Stimulated activated CD4-positive, alpha-beta T cell treated with anti-CD3 and anti-CD28 coated beads, Interleukin-12 subunit alpha, Interleukin-12 subunit beta, amount 100 ng/mL, for 48 hours (primary cell): ENCODE measurements at places on chromosomes 1 and 21.

- no peak for DNase-seq
Observed at GRCh38 chr1:43585557-43585956, 54.9 kb downstream of the PTPRF start.

DNA sequence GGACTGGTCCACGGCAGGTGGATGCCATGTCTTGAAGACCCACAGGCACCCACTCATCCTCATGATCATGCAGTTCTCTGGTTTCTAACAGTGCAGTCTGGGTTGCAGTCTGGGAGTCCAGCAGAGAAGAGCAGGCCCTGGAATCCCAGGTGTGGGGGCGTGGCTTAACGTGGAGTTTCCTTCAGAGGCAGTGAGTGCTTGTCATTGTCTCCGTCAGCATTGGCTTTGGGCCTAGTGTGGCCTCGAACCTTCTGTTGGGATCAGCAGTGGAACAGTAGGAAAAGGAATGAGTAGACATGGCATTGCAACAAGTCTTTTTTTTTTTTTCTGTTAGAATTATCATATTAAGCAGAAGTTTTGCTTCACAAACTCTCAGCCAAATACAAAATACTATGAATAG, 12.8 kb downstream of the LGALS8 start:
- DNase-seq: no peak

GRCh38 chr21:36722370-36723368, 23.8 kb downstream of the SIM2 start:
- DNase-seq: no peak

- DNase-seq: no peak
Observed at GRCh38 chr1:61055110-61055614, 27.2 kb upstream of the NFIA start.
